Foreskin keratinocyte (primary cell): ENCODE measurements at places on chromosomes 4 and X. TPM values are rescaled to one million over a fixed set of nuclear protein-coding genes. Genes with fewer than 3 reads are reported as not detected.

DNA sequence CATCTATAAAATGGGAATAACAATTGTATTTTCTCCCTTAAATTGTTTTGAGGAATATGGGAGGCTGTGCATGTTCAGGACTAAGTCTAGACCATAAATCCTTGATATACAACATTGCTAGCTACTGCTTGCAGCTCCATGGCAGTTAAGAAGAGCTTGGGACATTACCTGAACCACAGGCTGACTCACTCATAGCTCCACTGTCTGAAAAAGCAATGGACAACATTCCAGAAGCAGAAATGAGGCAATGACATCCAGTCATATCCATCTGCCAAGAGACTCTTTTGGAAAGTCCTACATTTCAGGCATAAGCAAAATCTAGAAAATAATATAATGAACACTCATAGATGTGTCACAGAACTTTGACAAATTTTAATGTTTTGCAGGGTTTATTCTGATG lies 167.3 kb upstream of the LEF1 start:
- peak; percentile 79 for DNase-seq

DNA sequence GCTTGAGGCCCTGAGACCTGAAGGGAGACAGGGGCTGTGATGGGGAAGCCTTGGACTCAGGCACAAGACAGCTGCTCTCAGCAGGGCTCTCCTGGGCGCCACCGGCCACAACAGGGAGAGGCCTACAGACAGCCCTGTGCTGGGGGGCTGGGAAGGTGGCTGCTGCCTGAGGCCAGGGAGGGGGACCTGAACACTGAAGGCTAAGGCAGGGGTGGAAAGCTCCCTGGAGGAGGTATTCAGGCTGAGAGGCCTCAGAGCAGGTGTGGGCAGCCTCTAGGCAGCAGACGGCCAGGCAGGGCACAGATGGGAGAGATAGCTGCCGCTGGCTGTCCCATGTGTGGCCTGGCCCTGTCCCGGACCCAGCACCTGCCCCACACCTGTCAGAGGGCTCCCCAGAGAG lies 33.0 kb downstream of the TACC3 start:
- DNase-seq = no peak

GRCh38 chr4:113888006-113888405 lies 91.4 kb downstream of the ARSJ start:
- no peak for DNase-seq

- DNase-seq = peak; percentile 86
These were observed 20.1 kb downstream of the LYAR start for GRCh38 chr4:4269856-4270255.

DNA sequence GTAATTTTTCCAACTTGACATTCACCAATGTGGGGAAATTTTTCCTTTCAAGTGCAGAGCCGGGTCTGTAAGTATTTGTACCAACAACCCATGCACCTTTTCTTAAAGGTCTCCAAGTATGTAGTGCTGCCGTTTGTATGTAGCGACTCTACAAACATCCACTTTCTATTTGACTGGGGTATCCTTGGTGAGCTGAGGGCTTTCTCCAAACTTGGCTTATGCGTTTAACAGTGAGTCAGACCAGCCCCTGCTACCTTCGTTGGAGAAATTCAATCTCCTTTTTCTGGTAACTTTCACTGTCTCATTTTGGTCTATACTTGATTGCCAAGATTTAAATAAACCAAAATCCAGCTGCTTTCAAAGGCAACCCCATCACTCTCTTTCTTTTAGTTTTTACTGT lies 34.9 kb downstream of the MGST2 start:
- DNase-seq = no peak

GRCh38 chrX:129553619-129554288 lies 13.7 kb downstream of the OCRL start:
- no peak for DNase-seq

DNA sequence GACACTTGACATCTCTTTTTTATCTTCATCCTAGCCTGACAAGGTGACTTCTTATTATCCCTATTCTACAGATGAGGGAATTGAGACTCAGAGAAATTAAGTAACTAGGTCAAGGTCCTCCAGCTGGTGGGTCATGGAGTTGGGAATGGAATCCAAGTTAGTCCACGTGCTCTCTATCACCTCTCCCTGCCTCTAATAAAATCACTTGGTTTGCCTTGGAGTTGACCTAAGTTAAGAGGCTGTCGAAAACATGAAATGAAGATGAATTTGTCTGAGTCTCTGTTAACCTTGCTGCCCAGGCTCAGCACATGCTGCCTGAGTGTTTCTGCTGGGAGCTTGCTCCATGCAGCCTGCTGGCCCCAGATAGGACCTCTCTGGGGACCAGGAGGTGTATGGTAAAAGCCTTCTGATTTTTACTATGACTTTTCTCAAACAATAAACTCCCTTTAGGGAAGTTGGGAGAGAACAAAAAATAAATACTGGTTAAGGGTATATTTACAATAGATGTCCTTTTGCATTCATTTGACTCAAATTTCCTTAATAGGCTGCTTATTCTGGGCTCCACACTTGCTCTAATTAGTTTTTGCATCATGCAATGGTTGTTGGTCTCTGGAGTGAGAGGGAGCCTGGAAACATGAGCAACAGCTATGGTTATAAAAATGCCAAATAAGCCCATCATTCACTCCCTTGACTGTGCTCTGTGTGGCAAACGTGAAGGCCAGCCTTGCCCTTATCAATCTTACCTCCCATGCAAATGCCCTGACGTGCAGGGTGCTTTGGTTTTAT lies 61.6 kb upstream of the DHX15 start:
- no peak for DNase-seq

- DNase-seq = no peak
These were observed 125.1 kb upstream of the FRMPD4 start for GRCh38 chrX:12013211-12013618.

GRCh38 chr4:5471691-5472090 lies 236.7 kb downstream of the EVC2 start:
- no peak for DNase-seq

DNA sequence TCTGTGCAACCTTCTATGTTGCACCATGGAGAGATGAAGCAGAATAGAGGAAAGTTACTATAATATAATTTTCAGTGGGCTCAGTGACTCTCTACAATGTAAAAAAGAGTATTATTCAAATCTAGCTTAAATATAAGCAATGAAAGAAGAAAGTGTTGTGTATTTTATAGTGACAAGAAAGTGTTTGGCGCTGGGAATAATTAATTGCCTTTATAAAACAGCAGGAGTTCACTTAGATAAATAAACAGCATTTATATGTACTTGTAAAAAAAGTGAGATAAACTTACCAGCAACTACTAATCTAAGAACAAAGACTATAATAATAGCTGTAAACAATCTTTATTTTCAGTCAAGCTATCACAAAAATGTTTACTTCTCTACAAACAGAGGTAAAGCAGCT lies 488.9 kb upstream of the PCDH10 start:
- DNase-seq = no peak

- DNase-seq = peak; percentile 20
These were observed 32.2 kb downstream of the IL21 start for GRCh38 chr4:122588453-122589238.

DNA sequence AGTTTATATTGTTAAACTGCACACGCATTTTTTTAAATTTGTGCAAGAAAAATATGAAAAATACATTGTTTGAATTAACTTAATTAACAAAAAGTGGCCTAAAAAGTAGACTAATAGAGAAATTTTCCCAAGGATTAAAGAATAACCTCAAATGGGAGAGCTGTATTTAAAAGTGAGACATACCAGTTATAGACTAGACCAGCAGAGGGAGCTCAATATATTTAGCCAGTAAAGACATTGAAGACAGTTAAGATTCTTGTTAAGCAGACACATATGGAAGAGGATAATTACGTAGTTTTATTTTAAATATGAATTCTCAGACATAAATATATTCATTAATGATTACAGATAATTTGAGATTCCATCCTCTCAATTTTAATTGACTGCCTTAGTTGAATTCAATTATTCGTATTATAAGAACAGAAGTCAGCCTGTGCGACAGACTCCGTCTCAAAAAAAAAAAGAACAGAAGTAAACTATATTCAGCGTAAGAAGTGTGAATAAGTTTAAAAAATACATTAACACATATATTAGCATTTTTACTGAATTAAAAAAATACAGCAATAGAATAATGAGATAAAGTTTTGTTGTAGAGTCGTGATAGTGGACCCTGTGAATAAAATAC lies 64.8 kb downstream of the GLRA3 start:
- peak; percentile 6 for DNase-seq

- peak; percentile 52 for DNase-seq
These were observed 3.1 kb upstream of the P2RY4 start for GRCh38 chrX:70262952-70263567.

- DNase-seq = no peak
These were observed 71.4 kb downstream of the TSC22D3 start for GRCh38 chrX:107704181-107704580.

- DNase-seq = no peak
These were observed 56.4 kb downstream of the ABCG2 start for GRCh38 chr4:88102026-88102425.

DNA sequence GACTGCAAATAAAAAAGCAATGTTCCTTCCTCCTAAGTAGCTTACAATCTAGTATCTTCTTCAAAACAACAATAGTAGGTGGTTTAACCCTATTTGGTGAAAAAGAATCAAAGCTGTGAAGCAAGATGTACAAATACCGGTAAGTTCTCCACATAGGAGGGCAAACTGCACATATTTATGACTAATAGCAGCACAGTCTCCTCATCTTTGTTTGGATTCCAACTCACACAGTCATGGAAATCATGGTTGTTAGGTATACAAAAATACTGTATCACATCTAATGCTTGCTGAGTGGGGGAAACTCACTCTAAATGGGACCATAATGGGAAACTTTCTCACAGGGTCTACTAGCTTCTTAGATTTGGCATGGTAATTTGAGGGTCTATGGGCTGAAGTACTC lies 597.2 kb downstream of the INPP4B start:
- DNase-seq = peak; percentile 64

- DNase-seq = peak; percentile 79
These were observed 119.2 kb upstream of the VCX3B start for GRCh38 chrX:8345473-8345872.

GRCh38 chrX:44011506-44011905 lies 38.3 kb upstream of the NDP start:
- DNase-seq = no peak

DNA sequence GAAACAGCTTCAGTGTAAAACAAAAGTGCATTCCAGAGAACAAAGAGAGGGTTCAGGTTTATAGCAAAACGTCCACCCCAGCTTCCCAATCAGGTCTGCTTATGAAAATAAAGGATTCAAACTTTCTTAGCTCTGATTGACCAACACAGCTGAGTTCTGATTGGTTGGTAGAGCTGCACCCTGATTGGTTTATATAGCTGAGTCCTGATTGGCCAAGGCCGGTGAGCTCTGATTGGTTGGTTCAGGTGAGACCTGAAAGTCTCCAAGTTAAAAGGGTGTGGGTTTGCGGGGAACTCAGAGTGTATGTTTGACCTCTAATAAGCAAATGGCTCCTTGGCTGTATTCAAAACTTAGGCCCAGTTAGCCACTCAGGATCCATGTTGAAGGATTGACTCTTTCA lies 20.9 kb downstream of the CLRN2 start:
- DNase-seq = no peak

- no peak for DNase-seq
These were observed 101.6 kb upstream of the MAP9 start for GRCh38 chr4:155478336-155478835.

- no peak for DNase-seq
These were observed 17.8 kb downstream of the HMGB3 start for GRCh38 chrX:151000861-151001331.

DNA sequence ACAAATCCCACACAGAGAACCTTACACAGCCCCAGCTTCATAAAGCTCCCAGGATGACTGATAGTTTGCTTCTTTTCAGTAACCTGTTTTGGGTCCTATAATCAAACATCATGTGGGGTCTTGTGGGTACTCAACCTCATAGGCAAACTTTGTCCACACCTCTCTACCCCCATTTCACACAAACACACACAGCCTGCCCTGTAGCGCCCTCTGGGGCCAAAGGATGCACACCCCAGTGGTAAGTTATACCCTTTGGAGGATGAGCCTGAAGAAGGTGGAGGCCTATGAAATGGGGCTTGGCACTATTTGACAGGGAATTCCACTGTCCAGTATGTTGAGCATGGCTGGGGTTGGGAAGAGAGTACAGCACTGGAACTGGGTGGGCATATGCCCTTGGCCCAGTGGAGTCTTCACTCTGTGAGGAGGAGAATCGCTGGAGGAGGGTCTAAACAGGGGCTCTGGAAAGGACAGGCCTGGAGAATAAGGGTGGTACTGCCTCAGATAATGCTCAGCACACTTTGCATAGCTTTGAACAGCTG lies 30.5 kb upstream of the COL25A1 start:
- DNase-seq = no peak

- DNase-seq = peak; percentile 50
These were observed 395 bp downstream of the RAB28 start for GRCh38 chr4:13483768-13484121.

DNA sequence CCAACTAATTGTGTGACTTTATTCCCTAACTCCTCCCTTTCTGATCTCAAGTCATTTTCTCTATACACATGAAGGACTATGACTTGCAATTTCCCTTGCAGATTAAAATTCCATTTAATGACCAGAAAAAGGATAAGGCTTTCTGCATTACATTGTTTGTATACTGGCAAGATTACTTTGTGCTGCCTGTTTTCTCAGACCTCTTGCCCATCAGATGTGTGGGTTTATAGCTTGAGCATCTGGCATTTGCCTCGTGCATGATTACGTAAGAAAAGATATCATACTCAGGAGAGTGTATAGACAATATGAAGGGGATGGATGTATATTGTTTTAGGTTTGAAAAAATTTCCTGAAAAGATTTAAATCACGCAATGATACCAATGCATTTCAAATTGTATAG lies 593.8 kb upstream of the SLIT2 start:
- no peak for DNase-seq

DNA sequence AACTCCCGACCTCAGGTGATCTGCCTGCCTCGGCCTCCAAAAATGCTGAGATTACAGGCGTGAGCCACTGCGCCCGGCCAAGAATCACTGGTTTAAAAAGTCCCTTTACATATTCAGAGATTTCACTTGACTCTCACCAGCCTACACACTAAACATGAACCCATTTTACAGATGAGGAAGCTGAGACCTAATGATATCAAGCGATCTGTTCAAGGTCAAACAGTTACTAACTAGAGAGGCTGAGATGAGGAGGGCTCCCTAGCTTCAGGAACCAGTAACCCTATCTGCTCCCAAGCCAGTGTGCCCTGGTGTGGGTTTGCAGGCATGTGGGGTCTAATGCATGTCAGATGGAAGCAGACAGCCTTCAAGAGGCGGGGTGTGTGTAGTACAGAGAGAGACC lies 59.6 kb upstream of the AFAP1 start:
- no peak for DNase-seq

DNA sequence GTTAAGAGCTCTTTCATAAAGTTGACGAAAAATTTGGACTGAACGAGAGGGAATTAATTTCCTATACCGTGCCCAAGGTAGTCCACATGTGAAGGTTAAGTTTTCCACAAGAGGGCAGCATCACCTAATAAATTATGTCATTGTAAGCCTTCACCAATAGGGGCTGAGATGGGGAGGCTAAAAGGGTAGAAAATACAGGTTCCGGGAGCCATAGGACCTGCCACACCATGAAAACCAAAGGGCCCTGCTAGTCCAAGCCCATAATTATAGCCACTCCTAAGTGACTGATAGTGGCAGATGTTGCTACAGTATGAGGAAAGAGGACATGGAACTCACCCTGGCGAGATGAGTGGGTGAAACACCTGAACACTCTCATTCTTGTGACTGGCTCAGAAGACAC lies 122.2 kb downstream of the SHROOM4 start:
- DNase-seq = peak; percentile 23

GRCh38 chr4:123379392-123379791 lies 17.2 kb upstream of the SPRY1 start:
- no peak for DNase-seq

Gene CCDC149
- polyA plus RNA-seq = 2.1 and 2.5 TPM in 2 replicates

Gene CCKAR
- not detected in 2 replicates for polyA plus RNA-seq

Gene RTL9
- polyA plus RNA-seq = 0.03 TPM in 2 replicates

Gene PAGE1
- not detected in 2 replicates for polyA plus RNA-seq

Gene FIP1L1
- 35.2 and 43.9 TPM in 2 replicates for polyA plus RNA-seq

Gene INTU
- polyA plus RNA-seq = 0.71 and 0.81 TPM in 2 replicates
